SJCRH30 (cell line): ENCODE measurements at places on chromosomes 6 and 20. TPM values are rescaled to one million over a fixed set of nuclear protein-coding genes. Genes with fewer than 3 reads are reported as not detected.
A peak's percentile ranks its signal among the peaks of the same experiment; 100 is the strongest.

PPP2R5D gene
- total RNA-seq = 70.2 and 71.9 TPM in 2 replicates

WFDC8 gene
- total RNA-seq = not detected in 2 replicates

- H3K4me1 ChIP-seq = no peaks in the 10 kb centered on the region
- H3K4me3 ChIP-seq = no peak overlapping the region
- DNase-seq = no peak
Observed at GRCh38 chr20:33160681-33161080, 7.3 kb upstream of the BPIFA2 start.

PPARD gene
- 9.5 and 10.6 TPM in 2 replicates for total RNA-seq

DNA sequence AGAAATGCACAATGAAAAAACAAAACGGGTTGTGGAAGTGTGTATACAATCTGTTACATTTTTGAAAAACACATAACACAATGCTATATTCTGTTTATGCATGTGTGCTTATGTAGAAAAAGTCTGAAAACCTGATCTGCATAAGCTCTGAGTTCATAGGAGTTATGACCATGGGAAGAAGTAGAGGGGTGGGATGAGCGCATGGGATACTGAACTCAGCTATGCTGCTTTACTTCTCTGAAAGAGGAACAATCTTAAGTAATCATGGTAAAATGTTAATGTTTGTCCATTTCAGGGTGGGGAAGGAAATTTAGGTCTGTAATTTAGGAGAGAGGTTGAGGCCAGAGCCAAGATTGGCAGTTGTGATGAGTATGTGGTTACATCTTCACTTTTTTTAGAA is 126.8 kb downstream of the MTHFD1L start:
- H3K27ac ChIP-seq = no peak overlapping the region
- no peak for DNase-seq
- no peaks in the 10 kb centered on the region; the same call in 1 of the 2 replicates for H3K4me1 ChIP-seq
- H3K4me3 ChIP-seq = no peak overlapping the region

DNA sequence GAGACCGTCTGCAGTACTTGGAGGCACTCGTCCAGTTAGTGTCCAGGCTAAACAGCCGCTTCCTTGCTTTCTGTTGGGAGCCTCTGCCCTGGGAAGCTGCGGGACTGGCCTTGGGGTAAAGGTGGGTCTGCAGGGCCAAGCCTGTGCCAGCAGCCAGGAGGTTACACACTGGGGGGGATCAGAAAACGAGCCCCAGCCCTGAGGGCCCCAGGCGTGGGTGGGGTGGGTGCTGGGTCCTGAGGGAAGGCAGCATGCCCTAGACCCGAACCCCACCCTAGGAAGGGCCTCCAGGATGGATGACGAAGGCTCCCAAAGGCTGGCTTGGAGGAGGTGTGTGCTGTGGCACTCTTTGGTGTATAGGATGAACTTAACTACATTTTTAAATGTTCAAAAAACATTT is 335.2 kb downstream of the ZFAND3 start:
- no peak for DNase-seq
- peaks cover 6% of the 10 kb centered on the region for H3K36me3 ChIP-seq
- no peak overlapping the region for H3K4me3 ChIP-seq
- H3K4me1 ChIP-seq = no peaks in the 10 kb centered on the region
- no peak overlapping the region for H3K27ac ChIP-seq
- no peaks in the 10 kb centered on the region for H3K27me3 ChIP-seq

DNA sequence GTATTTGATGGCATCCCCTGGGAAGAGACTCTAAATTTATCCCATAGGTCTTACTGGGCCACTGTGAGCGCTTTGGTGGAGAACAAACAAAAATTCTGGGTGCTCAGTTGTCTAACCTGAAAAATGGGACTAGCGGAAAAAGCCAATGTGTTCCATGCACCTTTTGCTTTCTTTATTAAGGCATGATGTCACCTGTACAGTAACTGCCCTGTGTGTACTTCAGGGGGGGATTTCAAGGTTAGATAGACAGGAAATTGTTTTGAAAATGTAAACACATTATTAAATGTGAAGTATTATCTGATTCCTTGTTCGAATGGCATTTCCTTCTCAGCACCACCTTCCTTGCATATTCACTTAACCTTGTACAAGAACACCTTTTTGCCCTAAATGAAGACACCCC is 1.2 kb upstream of the EDN1 start:
- DNase-seq = no peak
- H3K27me3 ChIP-seq = no peaks in the 10 kb centered on the region
- H3K4me1 ChIP-seq = no peaks in the 10 kb centered on the region
- H3K27ac ChIP-seq = no peak overlapping the region
- no peaks in the 10 kb centered on the region for H3K36me3 ChIP-seq

DNA sequence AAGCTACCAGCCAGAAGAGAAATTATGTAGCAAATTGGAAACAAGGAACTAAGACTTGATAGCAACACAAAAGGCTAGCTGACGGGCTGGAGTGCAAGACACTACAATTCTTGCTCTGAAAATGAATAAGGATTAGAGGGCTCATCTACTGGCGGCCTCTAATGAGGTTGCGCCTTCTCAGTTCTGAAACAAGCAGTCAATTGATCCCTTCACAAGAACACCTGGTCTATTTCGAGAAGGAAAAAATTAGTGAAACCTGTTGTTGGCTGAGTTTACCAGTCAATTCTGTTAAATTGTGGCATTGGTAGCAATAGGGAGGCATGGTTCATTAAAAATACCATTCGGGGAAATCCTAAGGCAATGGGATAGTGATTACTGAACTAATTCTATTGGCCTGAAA is 74.8 kb upstream of the JARID2 start:
- H3K4me3 ChIP-seq = no peak overlapping the region
- H3K27me3 ChIP-seq = no peaks in the 10 kb centered on the region
- H3K27ac ChIP-seq = no peak overlapping the region
- DNase-seq = no peak
- no peaks in the 10 kb centered on the region for H3K4me1 ChIP-seq

- no peaks in the 10 kb centered on the region for H3K27me3 ChIP-seq
- 0 out of 2 replicates have a peak, but pooled peaks cover 2% of the 10 kb centered on the region for H3K36me3 ChIP-seq
- H3K27ac ChIP-seq = peak overlapping the region; percentile 81
- peaks cover 5% of the 10 kb centered on the region; the same call in 1 of the 2 replicates for H3K4me1 ChIP-seq
Observed at GRCh38 chr6:26474439-26474881, 16.7 kb downstream of the BTN2A1 start.
